ENCODE measurements at places on chromosomes 2 and 18. TPM values are rescaled to one million over a fixed set of nuclear protein-coding genes. Genes with fewer than 3 reads are reported as not detected.

The STK39 gene
- 13.8 TPM for total RNA-seq

The MBP gene
- total RNA-seq: 37.0 TPM

The C2orf15 gene
- total RNA-seq: 4.2 TPM

The GPR75 gene
- 6.7 TPM for total RNA-seq

The LIMS4 gene
- not detected for total RNA-seq

DNA sequence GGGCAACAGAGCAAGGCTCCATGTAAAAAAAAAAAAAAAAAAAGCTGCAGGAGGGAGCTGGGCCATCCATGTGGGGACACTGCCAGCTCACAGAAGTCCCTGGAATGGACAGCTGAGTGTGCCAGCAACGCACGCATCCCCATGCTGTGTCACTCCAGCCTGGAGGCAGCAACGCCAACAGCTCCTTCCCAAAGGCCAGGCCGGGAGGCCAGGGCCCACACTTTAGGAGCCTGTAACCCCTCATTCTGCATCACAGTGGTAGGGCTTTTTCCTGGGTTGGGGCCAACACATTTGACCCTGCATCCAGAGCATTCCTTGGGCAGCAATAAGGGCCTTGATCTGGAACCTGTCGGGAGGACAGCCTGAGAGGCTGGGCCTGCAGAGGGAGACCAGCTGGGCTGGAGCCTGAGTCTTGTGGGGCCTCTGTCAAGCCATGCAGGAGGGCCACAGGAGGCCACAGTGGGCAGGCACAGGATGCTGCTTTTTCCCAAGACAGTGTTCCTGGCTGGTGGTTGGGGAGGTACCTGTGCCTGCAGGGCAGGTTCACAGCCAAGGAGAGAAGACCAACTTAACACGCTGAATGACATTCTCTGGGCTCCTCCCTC, 16.8 kb upstream of the KCNK3 start:
- H3K4me1 ChIP-seq: no peaks in the 10 kb centered on the region
- H3K27me3 ChIP-seq: peaks cover 27% of the 10 kb centered on the region
- no peak for DNase-seq
- H3K36me3 ChIP-seq: no peaks in the 10 kb centered on the region
- H3K4me3 ChIP-seq: no peak overlapping the region
- no peak overlapping the region for H3K27ac ChIP-seq

All from suprapubic skin (tissue), 4 donors.